ENCODE measurements at places on chromosomes 4 and X.

DNA sequence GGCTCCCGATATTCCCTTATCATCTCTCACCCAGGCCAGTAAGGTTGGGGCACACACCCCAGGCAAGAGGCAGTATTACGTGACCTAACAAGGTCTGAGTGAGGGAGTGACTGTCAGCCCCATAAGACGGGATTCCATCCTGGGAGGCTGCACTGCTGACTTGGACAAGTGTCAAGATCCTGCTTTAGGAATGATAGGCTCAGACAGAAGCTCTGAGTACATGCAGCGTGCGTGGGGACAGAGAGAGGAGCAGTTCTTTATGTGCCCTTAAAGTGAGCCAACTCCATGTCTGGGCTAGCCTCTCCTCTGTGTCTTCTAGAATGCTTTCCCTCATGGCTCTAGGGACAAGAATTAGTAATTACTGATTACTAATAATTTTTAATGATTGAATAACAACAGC lies 142.2 kb upstream of the PRPS2 start:
- no peak for DNase-seq

DNA sequence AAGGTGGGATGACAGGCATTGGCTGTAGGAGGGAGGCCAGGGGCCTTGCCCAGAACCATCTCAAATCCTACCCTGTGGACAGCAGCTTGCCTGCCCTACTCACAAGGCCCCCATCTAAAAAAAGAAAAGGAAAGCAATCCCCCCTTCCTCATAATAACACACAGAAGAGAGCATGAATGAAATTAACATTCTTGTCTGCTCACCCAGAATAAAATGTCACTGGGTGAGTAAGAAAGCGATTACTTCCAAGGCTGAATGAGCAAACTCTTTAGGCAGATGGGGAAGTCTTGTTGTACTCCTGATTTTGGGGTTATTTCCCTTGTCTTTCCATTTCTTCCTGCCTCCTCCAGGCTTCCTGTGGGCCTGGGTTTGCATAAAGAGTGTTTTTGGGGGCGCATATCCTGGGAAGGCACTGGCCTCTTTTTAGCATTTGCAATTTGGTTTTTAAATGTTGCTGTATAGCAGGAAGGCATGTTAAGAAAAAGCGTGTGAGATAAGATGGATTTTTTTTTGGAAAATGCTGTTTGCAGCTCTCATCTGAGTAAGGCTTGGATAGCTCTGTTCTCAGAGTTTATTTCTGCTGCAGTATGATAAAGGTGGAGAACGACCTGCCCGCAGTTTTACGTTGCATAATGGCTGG lies 248.3 kb upstream of the GATB start:
- DNase-seq = no peak

DNA sequence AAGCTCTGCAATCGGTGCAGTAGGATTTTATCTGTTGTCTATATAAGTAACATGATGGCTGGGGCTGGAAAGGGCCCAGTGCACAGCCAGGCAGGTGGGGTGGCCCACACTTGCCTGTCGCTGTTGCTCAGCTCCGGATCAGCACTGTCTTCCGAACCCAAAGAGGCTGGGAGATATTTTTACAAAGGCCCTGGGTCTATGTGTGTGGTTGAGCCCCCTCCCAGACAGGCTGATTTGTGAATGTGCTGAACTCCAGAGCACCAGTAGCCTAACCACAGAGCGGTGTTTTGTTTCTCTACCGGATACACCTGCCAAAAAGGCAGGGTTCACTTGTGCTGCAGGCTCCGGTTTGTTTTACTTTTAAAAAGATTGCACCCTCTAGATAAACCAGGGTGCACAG lies 33.5 kb upstream of the CHRNA9 start:
- peak; percentile 31 for DNase-seq

DNA sequence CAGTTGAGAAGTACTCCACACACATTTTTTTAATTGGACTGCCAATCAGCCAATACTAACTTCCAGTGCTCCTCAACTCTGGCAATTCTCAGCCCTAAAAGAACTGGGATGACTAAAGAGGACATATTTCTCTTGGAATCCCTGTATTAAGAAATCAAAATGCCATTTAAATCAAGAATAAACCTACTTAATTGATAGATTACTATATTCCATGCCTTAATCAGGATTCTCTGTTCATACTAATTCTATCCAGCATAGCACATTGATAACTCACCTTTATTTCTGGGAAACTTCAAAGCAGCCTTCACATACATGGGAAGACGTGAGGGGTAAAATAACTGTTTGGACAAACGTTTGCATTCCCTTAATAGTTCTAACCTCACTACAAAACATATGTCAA lies 93.0 kb upstream of the DKK2 start:
- no peak for DNase-seq

- no peak for DNase-seq
These were observed 993.9 kb downstream of the PDHA2 start for GRCh38 chr4:96833831-96834230.

DNA sequence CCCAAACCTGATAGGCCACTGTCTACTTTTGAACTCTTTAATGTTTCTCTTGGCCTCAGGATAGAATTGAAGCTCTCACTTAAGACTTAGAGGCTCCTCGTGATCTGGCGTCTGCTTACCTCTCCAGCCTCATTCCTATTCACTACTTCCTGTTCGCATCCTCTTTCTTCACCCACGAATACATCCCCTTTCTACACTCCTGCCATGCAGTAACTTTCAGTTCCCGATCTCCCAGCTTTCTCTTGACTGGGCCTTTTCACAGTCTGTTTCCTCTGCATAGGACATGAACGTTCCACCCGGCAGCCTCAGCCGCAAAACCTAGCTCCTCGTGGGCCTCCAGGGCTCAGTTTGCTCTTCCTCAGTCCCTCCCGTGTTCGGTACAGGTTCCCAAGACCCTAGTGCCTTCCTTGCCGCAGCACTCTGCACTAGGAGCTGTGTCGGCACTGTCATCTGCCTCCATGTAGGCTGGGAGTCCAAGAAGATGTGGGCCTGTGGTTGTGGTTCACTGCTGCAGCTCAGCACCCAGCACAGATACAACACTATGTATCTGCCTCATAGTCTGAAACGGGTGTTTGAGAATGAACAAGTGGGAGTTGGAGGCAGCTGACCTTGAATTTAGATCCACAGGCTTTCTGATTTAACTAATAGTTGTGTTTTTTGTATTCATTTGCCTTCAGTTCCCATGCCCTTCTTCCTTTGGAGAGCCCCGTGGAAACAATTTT lies 15.8 kb downstream of the RPL39 start:
- no peak for DNase-seq

GRCh38 chrX:47581731-47582647 lies at the start of gene TIMP1:
Gene TIMP1, plus strand, starts transcription at chrX:47582436. Its CDS starts 980 bp downstream, at chrX:47583416.
- DNase-seq = peak; percentile 71

GRCh38 chrX:12917753-12918152 lies 11.3 kb downstream of the TLR8 start:
- no peak for DNase-seq

DNA sequence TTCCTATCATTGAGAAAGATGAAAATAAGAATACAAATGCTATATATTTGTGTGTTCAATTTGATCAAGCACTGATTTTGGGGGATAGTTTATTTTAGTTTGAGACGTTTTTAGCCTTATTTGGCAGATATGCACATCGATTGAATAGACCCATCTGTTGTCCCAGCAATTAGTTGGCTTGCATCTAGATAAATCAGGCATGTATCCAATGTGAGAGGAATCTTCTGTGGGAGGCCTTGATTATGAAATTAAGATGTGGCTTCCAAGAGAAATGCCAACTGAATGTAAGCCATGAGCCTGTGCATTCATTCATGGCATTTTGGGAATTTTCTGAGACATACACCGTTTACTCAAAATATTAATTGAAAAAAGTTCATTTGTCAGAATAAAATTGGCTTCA lies 623.1 kb downstream of the TECRL start:
- no peak for DNase-seq

- no peak for DNase-seq
These were observed 25.3 kb downstream of the STARD8 start for GRCh38 chrX:68672581-68673318.

DNA sequence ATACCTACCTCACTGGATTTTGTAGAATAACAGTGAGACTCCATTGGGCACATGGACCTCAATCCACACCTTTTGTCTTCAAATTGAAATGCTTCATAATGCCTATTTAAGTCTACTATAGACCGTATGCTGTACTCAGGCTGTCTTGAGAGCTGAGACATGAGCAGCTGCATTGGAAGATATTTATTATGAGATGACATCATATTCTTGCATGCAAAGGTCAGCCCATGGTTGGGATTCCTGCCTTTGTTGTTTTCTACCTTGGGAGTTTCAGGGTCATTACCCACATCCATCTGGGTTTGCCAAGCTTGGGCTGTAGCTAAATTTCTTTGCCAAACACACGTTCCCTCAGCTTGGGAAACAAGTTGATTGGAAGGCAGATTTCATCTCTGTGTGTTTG lies 33.2 kb upstream of the MAMLD1 start:
- no peak for DNase-seq

GRCh38 chrX:48899078-48899410 lies 1.3 kb downstream of the PQBP1 start:
- DNase-seq = no peak

- DNase-seq = no peak
These were observed 91.6 kb upstream of the LIMCH1 start for GRCh38 chr4:41446391-41446790.

DNA sequence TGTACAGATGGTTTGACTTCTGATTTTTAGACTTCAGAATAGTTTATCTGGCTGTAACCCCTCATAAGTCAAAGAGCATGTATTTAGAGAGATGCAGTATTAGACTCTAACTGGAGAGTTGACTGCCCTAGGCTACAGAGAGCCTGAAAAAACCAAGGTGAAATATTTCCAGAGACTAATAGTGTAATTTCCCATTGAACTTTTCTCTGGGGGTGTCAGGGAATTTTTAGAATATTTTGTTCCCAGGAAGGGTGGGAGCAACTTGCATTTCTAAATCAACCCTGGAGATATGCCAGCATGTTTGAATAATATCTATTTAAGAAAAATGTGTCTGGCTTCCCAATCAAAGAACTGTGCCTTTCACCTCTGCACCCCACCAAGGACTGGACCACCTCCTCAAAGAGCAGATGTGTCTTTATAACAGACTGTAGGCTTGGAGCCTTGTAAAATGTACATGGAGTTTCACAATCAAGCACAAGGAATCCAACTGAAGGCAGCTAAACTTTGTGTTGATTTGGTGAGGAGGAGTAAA lies 2.0 kb downstream of the ANXA3 start:
- no peak for DNase-seq

DNA sequence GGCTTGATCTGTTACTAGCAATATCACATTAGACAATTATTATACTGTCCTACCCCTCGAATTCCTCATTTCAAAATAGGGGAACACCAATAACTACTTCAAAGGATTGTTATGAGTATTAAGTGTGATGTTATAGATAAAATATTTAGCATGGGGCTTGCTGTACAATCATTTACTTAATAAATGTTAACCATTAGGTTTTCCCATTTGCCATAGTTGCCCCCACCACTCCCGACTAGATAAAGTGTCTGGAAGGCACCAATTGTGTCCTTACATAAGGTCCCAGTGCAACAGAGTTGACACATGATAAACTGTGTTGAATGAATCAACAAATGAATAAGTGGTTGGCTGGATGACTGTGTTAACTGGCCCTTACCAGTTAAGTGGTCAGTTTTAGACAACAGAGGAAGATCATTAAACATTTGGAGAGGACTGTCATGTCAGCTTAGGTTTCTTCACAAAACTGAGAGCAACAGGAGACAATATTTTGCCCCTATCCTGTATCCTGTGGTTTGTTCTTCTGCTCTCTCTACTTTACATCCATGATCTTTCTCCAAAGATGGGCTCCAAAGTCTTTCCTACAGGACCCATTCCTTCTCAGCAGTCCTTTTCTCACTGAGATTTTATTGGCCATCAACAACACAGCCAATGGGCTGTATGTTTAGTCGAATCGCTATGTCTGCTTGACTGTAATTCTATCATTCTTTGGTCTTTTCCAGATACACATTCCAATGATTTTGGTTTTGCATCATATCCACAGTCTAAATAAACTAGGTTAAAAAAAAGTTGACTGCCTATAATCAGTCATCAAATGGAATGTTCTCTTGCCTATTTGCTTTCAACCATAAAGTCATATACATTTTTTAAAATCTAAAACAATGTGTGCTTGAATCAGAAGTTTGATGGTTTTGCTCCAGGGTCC lies 74.4 kb downstream of the RNF150 start:
- no peak for DNase-seq

DNA sequence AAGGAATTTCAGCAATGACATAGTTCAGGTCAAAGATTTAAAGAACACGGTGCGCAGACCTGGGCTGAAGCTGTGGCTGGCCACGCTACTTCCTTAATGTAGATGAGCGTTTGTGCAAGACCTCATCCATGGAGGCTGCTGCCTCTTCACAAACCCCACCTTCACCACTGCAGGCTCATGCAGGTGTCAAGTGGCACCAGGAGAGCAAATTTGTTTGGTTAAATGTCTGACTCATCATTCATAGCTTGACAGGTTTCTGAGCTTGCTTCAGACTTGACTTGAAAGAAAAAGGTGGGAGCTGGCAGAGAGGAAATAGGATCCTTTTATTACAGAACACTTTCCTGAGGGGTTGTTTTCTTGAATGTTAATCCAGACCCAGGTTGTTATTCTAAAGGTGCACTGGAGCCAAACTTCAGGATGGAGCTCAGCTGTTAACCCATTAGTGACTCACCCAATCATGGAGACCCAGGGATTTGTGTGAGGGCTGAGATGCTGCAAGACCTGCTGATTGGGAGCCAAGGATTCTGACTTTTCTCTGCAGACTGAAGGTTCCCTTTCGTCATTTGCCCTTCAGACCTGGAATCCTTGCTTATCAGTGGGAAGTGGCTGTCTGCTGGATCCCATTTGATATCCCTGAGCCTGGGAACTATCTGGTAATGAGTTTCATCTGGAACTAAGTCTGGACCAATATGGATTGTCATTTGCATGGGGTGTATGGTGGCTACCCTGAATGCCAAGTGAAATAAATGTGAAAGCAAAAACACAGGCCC lies 315.3 kb downstream of the PTTG2 start:
- DNase-seq = no peak

- no peak for DNase-seq
These were observed 21.4 kb upstream of the RASL11B start for GRCh38 chr4:52840531-52841370.

DNA sequence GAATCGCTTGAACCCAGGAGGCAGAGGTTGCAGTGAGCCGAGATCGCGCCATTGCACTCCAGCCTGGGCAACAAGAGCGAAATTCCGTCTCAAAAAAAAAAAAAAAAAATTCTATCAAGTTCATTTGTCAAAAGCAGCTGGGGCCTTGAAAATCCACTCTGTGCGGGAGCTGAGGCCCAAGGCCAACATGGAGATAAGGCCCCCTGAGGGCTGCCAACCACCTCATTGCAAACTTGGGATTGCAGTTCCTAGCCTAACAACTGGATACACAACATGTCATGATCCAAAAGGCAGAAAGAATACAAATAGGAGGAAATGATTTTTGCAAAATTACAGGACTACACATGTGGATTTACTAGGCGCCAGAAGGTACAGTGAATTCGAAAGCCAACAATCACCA lies 22.5 kb upstream of the PRDX4 start:
- no peak for DNase-seq

DNA sequence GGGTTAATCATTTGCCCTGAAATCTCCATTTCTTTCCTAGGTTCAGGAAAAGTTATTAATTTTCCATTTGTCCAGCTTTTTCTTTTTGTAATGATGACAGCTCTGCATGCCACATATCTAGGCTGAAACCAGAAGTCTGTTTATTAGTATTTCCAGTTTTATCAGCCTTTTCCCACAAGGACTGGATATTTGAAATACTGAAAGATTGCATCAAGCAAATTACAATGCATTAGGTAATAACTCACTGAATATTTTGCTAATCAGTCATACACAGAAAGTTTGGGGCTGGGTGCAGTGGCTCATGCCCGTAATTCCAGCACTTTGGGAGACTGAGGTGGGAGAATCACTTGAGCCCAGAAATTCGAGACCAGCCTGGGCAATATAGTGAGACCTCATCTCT lies 21.5 kb downstream of the SLC9A7 start:
- no peak for DNase-seq
